K562 (cell line): ENCODE measurements at places on chromosomes 7 and 10. TPM values are rescaled to one million over a fixed set of nuclear protein-coding genes. Genes with fewer than 3 reads are reported as not detected.

DNA sequence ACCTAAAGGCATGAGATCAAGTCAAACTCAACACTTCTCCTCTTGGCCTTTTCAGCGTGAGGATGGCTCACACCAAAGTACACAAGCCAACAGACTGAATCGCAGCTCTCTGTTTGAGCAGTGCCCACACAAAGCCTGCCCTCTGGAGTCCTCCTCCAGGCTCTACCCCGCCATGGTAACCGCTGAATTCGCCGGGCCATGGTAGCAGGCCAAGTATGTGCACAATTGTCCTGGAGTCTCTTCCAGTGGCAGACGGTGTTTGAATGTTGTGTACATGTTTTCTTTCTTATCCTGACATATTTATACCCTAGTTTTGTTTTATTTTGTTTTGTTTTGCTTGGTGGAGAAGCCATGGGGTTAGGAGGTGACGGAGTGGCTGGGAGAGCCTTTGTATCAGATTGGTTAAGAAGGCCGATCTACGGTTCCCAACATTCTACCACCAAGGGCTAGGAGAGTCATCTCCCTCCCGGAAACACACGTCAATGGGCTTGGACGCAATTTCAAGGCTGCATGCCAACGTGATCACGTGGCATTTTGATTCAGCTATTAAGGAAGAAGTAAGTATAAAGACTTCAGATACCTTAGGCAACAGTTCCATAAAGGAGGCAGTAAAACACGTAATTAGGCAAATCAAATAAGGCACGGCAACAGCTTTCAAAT, 12.1 kb upstream of the SHH start:
- DNase-seq = no peak

- peak; percentile 80 for DNase-seq
Observed at GRCh38 chr10:102835007-102835482, 2.2 kb downstream of the CYP17A1 start.

- DNase-seq = no peak
Observed at GRCh38 chr7:87935384-87935706, 1.3 kb downstream of the ADAM22 start.

DNA sequence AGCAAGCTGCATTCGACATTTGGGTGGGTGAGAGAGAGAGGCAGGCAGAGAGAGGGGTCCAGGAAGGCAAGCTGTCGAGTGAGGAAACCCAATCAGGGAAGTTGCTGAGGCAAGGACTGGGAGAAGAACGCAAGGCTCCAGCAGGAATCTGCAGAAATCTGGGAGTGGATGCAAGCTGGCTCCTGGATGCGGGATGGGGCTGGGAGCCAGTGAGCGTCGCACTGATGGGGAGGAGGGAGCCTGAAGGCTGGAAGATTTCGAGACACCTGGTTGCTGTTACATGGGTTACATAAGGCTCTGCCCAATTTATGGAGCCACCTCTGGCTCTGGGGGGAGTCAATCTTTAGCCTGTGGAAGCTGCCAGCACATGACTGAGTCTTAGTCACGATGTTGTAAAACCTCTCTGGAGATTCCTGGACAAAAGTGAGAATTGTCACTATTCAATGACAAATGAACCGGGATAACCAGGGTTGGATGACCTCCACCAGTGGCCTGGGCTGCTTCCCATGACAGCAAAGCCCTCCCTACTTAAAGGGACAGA, 51.1 kb upstream of the ADRB1 start:
- no peak for DNase-seq

GRCh38 chr10:73591935-73592699, 975 bp upstream of the USP54 start:
- peak; percentile 71 for DNase-seq

- no peak for DNase-seq
Observed at GRCh38 chr7:88111954-88112471, 107.8 kb downstream of the SRI start.

ASB10 gene
- polyA plus RNA-seq = not detected in 2 replicates

PNLIPRP3 gene
- not detected in 2 replicates for polyA plus RNA-seq

TMEM196 gene
- not detected in 2 replicates for polyA plus RNA-seq
